Natural killer cell treated with Interleukin-12 subunit alpha and Interleukin-12 subunit beta and Interleukin-15 and Interleukin-18, amount 100 ng/mL, for 72 hours (primary cell): ENCODE measurements at places on chromosomes 3 and 15. TPM values are rescaled to one million over a fixed set of nuclear protein-coding genes. Genes with fewer than 3 reads are reported as not detected.

FRMD5 gene
- not detected for total RNA-seq

GRCh38 chr3:173584093-173584837 is 186.7 kb downstream of the NLGN1 start:
- DNase-seq = no peak

CTXN2 gene
- not detected for total RNA-seq

DNA sequence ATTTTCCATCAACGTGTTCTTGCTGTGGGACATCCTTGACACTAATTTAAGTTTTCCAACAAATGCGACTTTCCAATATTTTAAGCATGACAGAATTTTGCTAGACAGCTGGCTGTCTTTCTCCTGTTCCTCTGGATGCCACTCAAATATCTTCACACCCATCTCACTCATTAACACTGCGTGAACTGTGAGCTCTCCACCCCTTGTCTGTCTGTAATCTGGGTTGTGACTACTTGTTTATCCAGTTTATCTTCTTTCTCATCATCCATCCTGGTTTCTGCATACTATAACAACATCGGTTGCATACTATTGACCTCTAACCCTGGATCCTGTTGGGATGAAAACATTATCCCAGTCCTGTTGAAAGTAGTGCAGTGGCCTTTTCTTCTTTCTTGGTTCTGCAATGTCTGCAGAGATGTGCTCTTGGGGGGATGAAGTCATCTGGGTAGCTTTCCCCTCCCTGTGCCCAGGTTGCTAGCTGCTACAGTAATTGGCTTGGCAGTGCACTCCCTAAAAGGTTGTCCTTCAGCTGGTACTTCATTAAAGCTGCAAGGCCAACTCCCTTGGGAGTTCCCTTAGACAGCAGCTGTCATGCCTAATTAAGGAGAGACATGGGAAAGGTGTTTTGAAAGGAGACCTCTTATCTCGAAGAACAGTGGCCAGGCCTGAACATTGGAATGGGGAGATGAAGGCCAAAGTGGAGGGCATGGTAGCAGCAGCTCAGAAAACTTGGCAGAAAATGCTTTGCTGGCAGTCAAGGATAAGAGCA is 24.7 kb downstream of the KAT2B start:
- no peak for DNase-seq

CCR3 gene
- 4.3 TPM for total RNA-seq

- no peak for DNase-seq
Observed at GRCh38 chr3:156612903-156613302, 58.0 kb upstream of the SSR3 start.

PML gene
- total RNA-seq = 62.6 TPM

CCR9 gene
- not detected for total RNA-seq

DNA sequence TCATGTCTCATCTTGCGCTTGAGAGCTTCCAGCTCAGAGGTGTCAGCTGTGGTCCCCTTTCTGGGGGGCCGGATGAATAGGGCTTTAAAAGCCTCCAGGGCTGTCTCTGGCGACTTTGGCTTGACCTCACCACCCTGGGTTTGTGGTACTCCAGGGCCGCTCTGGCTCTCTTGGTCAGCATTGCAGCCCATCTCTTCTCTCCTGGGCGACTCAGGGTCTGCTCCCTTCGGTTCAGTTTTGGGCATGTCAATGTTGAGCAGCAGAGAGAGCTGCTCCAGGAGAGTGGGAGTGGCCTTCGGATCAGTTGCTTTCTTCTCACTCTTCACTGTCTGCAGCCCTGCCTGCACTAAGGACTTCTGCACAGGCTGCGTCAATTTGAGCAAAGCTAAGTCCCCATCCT is 127.9 kb downstream of the FMN1 start:
- no peak for DNase-seq

DNA sequence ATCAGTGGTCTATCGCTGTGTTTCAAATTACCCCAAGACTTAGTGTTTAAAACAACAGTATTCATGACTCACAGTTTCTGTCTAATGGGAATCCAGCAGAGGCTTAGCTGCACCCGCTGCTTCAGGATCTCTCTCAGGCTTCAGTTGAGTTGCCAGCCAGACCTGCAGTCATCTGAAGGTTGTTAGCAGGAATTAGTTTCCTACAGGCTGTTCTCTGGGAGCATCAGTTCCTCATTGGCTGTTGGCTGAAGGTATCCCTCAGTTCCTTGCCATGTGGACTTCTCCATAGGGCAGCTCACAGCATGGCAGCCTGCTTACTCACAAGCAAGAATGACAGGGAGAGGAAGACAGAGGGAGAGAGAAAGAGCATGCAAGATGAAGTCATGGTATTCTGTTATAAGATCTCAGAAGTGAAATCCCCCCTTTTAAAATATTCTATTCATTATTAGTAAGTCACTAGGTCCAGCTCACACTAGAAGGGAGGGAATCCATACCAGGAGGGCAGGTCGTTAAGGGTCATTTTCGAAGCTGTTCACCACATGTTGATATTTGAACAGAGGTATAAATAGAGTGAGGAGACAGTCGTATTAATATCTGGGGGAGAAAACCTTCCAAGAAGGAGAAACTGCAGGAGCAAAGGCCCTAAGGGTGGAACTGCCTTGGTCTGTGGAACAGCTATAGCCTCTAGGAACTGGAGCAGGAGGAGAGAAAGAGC is 473.9 kb upstream of the PPP2R3A start:
- DNase-seq = no peak

SNX22 gene
- total RNA-seq = 0.07 TPM

PSMD2 gene
- 328 TPM for total RNA-seq

RPL29 gene
- 910 TPM for total RNA-seq
